H4 (cell line): ENCODE measurements at places on chromosomes 16 and 17.
A peak's percentile ranks its signal among the peaks of the same experiment; 100 is the strongest.

DNA sequence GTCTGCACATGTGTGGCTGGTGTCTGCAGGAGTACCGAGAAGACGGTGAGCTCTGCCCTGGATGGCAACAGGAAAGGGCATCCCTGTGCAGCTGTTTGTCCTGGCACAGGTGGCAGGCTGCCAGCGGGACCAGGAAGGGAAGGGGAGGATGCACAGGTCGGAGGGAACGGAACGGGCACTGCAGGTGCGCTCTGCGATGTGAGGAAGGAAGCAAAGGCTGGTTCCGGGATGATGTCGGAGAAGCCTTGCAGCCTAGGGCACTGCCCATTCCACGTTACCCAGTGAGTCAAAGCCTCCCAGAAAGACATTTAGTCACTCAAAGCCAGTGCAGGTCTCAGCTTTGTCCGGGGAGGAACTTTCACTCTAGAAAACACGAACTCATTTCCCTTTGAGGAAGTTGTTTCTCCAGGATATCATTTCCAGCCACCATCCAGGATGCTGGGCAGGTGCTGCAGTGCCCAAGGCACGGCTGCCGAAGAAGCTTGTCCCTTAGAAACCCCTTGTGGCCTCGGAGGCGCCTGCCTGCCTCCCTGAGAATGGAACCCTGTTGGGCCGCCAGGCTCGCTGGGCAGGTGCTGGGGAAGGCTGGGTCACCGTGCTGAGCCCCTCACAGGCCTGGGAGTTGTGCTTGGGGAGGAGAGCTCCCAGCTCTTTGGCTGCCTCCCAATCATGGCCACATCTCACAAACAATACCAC, 4.5 kb upstream of the TMEM235 start:
- DNase-seq = no peak

- no peak for DNase-seq
These were observed 6.2 kb downstream of the CTU2 start for GRCh38 chr16:88712362-88712979.

DNA sequence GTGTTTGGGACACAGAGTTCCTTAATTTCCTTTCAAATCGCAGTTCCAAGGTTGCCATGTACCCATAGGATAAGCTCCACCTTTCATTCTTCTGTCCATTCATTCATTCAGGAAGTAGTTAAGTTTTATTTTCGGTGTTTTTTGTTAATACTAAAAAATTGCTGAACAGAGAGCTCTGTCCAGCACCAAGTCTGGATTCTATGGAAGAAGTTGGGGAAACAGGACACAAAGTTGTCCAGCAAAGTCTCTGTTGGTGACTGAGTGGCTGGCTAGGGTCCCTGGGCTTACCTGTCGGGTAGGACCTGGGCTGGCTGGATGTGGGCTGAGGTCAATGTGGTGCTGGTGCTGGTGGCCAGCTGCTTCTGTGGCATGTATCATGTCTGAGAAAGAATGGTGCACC, 17.6 kb upstream of the CCL2 start:
- DNase-seq = no peak

GRCh38 chr17:81111066-81111465, 54.2 kb upstream of the PVALEF start:
- no peak for DNase-seq

- DNase-seq = peak; percentile 95
These were observed 53.1 kb downstream of the MRM3 start for GRCh38 chr17:835263-835662.

GRCh38 chr17:9446528-9446927, 129.1 kb downstream of the STX8 start:
- no peak for DNase-seq

DNA sequence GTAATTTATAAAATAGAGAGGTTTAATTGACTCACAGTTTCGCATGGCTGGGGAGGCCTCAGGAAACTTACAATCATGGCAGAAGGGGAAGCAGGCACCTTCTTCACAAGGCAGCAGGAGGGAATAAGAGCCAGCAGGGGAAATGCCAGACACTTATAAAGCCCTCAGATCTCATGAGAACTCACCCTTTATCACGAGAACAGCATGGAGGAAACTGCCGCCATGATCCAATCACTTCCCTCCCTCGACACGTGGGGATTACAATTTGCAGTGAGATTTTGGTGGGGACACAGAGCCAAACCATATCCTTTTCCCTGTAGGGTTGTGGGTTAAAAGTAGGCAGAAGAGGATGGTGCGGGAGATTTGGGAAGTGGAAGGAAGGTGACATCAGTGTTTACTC, 101.4 kb downstream of the BMERB1 start:
- no peak for DNase-seq

- DNase-seq = no peak
These were observed 96.4 kb downstream of the ABCC6 start for GRCh38 chr16:16126896-16127295.

- no peak for DNase-seq
These were observed 129.1 kb downstream of the SNX11 start for GRCh38 chr17:48236681-48237134.

- no peak for DNase-seq
These were observed 157.8 kb downstream of the AXIN2 start for GRCh38 chr17:65403626-65404025.

DNA sequence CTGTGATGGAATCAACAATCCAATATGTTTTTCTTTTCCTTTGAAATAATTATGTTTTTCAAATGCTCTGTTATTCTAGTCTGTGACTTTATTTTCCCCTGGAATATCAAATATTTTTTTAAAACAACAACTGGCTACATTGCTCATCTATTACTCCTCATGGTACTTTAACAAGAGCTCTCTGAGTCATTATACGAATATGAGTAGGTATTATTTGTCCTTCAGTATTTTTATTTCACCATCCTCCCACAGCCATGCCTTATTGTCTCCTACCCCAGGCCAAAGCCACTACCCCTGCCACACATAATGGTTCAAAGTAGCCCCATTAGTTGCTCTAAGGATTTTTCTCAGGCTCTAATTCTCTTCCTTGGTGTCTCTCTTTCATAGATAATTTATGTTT, 1572.3 kb downstream of the CDH8 start:
- DNase-seq = no peak

DNA sequence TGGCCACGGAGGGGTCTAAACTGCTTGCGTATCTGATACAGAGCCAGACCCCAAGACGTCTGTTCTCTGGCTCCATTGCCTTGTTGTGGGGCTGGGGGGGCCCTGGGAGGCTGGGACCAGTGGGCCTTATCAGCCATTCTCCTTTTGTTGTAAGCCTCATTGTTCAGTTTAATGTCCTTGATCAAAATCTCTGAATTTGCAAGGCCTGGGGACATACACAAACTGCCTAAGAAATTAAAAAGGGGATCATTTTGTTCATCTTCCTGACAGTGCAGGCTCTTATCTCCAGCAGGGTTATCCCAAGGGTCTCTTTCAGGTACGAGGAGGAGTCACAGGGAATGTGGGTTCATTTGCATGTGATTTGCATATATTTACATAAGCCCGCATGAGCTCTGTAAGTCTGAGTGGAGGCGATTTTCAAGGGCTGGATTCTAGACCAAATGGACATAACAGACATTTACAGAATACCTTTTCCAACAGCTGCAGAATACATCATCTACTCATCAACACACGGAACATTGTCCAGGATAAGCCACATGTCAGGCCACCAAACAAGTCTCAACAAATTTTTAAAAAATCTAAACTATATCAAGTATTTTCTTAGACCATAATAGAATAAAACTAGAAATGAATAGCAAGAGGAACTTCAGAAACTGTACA, 269.8 kb downstream of the RBFOX1 start:
- no peak for DNase-seq

DNA sequence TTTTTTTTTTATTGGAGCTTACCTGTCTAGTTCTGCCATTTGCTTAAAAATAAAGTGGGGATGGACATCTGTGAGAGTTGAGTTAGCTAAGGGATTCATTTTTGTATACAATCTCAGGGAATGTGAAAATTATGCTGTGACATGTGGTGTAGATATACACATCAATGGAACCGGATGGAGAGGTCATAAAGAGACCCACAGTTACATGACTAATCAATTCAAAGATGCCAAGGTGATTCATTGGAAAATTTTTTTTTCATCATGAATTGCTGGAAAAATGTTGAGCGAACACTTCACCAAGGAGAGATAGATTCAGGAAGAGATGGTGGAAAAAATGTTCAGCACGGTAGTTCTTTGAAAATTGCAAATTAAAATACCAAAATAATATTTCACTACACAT, 605.4 kb upstream of the KIF2B start:
- DNase-seq = no peak

DNA sequence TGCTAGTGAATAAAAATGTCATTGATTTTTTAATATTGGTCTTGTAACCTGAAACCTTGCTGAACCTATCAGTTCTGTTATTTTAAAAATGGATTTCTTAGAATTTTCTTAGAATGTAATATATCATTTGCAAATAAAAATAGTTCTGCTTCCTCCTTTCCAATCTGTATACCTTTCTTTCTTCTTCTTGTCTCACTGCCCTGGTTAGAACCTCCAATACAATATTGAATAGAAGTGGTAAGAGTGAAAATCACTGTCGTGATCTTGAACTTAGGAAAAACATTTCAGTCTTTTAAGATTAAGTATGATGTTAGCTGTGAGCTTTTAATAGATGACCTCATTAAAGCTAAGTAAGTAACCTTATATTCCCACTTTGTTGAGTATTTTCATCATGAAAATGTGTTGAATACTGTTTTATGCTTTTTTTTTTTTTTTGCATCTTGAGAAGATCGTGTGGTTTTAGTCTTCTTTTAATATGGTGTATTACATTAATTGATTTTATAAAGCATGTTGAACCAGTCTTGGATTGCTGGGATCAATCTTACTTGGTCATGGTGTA, 104.8 kb upstream of the NACA2 start:
- DNase-seq = no peak

GRCh38 chr16:11727796-11728543, 14.7 kb downstream of the TXNDC11 start:
- no peak for DNase-seq

GRCh38 chr16:27083861-27084261, 17.1 kb downstream of the C16orf82 start:
- no peak for DNase-seq

DNA sequence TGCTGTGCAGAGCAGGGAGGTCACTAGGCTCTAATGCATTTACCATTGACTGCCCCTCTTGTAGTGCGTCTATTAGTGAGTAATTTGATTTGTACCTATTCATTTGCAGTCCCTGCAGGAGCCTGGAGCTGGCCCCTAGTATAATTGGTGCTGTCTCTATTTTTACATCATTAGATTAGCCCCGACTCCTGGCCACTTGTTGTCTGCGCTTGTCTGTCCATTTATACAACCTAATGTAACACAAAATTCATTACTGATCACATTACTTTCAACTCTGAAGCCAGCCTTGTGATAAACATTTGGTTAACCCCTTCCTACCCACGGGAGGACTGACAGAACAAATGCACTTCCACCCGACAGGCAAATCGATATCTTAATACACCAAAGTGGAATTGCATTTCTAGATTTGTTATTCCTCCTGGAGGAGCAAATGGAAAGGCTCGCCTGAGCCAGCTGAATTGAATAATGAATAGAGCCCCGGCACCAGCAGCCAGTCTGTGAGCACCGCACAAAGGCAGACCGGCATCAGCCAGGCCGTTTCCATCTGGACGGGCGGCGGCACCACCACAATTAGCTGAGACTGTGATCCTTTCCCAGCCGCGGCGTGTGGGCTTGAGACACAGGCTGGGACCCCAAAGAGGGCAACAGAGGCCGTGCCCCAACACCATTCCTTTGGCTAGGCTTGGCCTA, 18.7 kb upstream of the TBX2 start:
- DNase-seq = no peak

DNA sequence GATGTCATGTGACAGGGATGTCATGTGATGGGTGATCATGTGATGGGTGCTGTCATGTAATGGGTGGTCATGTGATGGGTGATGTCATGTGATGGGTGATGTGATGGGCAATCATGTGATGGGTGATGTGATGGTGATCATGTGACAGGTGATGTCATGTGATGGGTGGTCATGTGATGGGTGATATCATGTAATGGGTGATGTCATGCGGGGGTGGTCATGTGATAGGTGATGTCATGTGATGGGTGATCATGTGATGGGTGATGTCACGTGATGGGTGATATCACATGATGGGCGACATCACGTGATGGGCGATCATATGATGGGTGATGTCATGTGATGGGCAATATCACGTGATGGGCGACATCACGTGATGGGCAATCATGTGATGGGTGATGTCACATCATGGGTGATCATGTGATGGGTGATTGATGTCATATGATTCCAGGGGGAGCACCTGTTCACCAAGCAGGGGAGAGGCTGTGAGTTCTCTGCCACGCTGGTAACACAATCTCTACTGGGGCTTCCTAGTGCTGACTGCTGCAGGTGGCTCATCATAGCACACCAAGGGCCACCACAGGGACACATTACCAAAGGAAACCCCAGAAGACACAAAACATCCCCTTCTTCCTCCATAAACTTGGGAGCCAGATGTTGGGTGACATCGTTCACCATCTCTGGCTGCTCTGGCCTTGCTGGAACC, 16.5 kb downstream of the CD300LB start:
- peak; percentile 43 for DNase-seq

DNA sequence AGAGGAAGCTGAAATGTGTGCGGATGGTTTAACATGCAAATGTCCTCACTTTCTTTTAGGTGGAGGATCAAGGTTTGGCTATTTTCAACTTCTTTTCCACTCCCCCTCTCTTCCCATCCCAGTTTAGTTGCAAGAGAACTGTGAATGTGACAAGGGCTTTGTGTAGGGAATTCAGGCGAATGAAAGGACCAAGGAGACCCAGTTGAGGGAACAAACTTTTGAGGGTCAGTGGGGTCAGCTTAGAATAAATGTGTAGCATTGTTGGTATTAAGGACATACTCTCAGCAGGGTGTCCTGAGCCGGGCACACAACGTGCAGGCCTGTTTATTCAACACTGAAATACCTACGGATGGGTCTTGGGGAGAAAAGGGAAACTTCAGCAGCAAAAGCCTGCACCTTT, 346.0 kb downstream of the PMP22 start:
- DNase-seq = no peak

DNA sequence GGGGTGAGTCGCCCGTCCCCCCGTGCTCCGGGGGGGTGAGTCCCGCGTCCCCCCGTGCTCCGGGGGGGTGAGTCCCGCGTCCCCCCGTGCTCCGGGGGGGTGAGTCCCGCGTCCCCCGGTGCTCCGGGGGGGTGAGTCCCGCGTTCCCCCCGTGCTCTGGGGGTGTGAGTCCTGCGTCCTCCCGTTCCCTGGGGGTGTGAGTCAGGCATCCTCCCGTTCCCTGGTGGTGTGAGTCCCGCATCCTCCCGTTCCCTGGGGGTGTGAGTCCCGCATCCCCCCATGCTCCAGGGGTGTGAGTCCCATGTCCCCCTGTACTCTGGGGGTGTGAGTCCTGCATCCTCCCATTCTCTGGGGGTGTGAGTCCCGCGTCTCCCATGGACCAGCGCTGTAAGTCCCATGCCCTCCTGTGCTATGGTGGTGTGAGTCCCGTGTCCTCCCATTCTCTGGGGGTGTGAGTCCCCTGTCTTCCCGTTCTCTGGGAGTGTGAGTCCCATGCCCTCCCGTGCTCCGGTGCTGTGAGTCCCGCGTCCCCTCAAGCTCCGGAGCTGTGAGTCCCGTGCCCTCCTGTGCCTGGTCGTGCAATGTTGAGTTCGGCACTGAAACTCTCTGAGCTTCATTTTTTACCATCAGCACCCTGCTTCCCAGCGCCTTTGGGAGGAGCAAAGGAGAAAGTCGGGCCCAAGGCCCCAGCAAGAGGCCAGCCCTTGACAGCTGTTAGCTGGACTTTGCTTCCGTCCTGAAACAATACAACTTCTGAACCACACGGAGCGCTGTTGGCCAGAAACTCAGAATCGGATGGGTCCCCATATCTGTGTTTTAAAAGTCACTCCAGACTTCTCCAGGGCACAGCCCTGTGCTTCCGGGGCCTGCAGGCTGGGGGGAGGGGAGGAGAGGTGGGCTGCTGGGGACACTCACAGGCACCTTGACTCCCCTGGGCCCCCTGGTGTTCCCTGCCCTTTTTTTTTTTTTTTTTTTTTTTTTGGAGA, 11.5 kb upstream of the ZC3H18 start:
- DNase-seq = peak; percentile 80
